ENCODE measurements at places on chromosomes 2 and 18.

GRCh38 chr18:4605212-4605611 lies 150.1 kb upstream of the DLGAP1 start:
- no peak for DNase-seq

DNA sequence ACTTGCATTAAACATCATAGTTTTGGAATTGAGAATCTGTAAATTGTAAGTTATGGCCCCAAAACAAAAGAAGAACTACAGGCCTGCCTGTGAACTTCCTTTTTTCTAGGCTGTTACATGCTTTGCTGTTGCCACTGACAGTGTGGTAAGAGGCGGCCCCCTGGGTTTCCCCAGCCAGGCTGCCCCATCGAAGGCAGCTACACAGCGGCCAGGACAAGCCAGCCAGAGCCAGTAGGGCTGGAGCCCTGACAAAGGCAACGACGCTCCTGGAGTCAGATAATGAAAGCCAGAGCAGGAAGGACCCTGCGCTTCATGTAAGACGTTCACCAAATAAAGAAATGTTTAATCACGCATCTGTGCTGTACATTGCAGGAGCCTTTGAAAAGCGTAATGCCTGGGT lies 55.0 kb downstream of the ANKRD44 start:
- peak; percentile 61 for DNase-seq

- DNase-seq: no peak
Observed at GRCh38 chr2:191569025-191569424, 108.9 kb upstream of the NABP1 start.

DNA sequence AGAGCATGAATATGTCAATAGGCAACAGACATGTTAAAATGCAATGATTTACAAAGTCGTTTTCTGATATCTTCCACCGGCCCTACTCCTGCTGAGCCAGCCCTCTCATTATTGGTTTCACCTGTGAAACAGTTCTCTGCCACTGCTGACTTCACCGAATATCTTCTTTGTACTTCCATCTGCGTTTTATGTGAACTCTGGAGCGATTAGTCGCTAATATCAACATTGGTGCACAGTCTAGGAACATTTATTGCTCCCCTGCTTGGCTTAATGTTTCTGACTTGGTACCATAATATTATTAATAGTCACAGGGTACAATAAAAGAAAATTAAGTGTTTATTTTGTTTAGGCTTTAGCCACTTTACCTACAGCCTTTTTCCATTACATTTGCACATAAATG lies 105.5 kb downstream of the NCKAP5 start:
- DNase-seq: no peak

GRCh38 chr2:69298261-69298660 lies 88.8 kb downstream of the GFPT1 start:
- no peak for DNase-seq

- DNase-seq: no peak
Observed at GRCh38 chr18:63140038-63140450, 179.5 kb downstream of the BCL2 start.

- no peak for DNase-seq
Observed at GRCh38 chr18:64539847-64540246, 391.0 kb upstream of the LINC00305 start.

GRCh38 chr2:8412082-8412481 lies 269.8 kb upstream of the ID2 start:
- DNase-seq: no peak

DNA sequence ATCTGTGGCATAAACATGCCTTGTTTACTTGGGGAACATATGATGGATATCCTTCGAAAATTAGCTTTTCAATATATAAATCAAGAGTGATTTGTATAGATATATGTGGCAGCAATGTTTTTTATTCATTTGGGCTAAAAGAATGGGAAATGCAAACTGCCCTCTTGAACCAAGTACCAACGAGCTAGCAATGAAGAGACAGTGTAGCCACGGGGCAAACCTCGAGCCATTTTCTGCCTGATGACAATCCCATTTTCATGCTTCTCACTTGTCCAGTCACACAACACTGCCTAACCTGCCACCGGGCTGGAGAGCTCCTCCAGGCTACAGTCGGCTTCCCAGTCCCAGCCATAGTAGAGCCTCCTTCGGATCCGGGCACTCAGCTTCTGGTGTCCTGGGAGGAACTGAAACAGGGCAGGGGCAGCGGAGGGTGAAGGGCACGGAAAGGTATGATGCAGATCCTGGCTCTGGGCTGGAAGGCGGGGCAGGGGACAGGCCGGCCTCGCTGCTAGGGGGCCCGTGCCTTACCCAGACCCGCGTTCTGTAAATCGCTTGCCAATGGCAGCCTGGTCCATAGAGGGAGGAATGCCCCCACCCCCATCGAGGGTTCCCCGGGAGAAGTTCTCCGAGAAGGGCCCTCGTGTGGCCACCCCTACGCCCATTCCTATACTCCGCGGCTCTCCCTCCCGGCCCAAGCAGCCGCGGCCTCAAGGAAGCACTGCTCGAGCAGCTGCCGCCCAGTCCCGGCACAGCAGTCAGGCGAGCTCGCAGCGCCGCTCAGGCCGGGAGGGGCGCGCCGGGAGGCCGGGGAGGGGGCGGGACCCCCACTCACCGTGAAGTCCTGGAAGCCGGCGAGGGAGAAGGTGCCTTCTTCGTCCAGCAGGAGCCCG lies 552 bp downstream of the CNPPD1 start:
- DNase-seq: peak; percentile 60

DNA sequence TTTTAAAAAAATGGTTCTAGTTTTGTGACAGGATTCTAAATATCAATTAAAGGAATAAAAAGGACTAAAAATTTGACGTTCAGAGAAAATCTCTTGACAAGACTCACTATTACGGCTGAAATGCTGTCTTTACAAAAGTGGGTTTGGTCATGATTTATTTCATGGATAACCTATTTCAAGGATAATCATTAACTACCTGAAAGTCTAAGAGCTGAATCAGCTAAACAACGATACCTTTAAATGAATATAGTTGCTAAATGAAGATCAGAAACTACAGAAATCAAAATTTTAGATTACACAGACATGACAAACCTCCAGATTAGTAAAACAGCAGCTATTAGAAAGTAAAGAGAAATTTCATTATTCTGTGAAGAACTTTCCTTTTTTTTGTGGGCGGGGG lies 35.7 kb downstream of the RTTN start:
- no peak for DNase-seq

GRCh38 chr18:53380063-53380639 lies 844.3 kb downstream of the MBD2 start:
- DNase-seq: peak; percentile 64

- DNase-seq: no peak
Observed at GRCh38 chr2:64957109-64957903, 31.9 kb upstream of the SLC1A4 start.

GRCh38 chr18:31030574-31031278 lies 11.8 kb downstream of the DSC3 start:
- DNase-seq: no peak

DNA sequence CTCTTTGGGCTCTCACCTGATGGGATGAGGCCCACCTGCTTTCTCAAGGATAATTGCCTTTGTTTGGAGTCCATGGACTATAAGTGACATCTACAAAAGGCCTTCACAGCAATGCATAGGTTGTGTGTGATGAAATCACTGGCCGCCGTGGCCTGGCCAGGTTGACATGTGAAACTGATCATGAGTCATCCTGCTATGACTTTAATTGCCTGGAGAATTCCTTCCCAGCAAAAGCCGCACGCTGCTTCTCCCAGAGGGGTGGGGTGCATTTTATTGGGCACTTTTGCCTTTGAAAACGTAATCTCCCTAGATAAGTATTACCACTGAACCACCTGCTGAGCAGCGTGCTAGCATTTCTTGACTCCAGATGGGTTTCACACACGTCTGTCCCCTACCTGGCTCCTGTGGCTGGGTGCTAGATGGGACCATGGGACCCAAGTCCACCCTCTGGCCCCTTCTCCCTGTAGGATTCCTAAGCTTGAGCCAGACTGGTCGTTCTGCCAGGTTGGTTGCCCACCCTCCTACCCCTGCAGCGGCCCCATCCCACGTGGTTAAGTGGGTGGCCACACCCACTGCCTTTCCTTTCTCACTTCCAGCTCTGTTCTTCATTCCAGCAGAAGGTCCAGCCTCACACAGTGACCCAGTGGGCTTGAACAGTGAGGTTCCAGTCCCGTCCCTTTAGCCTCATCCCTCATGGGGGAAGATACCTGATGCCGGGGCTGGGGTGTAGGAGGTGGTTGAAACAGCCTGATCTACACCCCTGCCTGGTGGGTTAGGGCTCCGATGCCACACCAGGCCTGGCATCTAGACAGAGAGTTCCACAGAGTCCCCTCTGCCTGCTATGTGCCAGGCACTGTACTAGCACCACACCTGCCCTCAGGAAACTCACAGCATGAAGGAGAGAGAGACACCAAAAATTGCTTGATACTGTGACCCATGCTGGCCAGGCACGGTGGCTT lies 89.6 kb downstream of the GBX2 start:
- no peak for DNase-seq

- no peak for DNase-seq
Observed at GRCh38 chr18:7830468-7830867, 263.4 kb downstream of the PTPRM start.

DNA sequence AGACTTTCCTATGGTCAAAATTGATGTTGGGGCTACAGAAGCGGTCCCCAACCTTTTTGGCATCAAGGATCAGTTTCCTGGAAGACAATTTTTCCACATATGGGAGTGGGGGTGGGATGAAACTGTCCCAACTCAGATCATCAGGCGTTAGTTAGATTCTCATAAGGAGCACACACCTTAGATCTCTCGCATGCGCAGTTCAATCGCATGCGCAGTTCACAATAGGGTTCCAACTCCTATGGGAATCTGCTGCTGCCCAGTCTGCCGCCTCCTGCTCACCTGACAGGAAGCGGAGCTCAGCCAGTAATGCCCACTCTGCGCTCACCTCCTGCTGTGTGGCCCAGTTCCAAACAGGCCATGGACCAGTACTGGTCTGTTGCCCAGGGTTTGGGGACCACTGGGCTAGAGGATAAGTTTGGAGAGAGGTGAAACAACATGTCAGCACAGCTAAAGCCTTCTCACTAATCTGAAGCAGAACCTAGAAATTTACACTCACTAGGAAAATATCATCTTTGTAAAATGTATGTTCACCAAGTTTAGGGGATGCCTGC lies 410.8 kb upstream of the ZNF804A start:
- no peak for DNase-seq

DNA sequence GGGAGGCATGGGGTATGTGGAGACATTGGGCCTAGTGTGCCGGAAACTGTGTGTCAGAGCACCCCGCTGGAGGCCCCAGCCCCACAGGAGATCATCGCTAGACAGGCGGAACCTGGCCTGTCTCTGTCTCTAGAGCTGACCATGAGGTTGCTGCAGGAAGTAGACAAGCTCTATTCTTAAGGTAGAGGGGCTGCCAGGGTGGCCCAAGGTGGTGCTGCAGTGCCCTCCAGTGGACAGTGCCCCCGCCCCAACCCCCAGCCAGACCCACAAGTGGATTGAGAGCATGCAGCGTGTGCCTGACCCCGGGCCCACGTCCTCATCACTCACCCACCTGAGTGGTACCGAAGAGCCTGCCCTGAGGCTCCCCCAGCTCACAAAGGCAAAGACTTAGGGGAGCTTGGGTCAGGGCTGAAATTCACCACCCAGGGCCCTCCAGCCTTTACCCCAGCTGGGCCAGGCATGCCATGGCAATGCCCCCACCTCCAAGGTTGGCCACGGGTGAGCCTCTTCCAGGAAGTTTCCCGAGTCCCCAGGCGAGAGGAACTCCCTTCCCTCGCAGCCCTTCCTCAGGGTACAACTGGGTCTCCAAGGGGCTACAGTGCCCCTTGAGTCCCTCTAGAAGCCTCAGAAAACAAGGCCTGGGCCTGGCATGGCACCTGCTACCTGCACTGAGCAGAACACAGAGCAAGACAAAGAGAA lies 155.0 kb downstream of the TTC32 start:
- no peak for DNase-seq

DNA sequence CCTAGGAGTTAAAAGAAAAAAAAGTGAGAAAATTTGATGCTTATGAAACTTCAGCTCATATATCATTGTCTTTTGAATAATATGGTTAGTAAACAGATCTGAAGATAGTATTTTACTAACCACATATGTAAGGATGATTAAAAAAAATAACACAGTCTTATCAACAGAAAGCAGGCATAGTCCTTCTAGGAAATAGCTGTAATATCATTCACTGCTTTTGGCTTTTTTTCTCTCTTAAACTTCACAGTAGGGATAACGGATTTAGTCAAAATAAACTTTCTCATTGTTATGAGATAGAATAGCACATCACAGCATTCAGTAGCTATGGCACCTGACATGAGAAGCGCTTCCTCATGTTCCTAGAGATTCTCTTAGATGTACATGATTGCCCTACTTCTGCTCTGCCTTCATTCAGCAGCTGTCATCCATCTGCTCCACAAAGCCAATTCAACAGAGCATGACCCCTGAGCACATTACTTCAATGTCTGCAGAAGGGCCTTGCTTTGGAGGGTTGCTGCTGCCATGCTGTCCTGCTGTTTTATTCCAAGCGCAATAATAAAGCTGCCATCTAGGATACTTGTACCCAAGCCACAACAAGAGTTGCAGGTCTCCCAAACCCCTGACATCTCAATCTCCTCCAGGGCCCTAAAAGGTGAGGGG lies 67.0 kb downstream of the TTC21B start:
- DNase-seq: no peak

GRCh38 chr2:232203166-232203891 lies 175.2 kb upstream of the ALPP start:
- no peak for DNase-seq

- no peak for DNase-seq
Observed at GRCh38 chr2:215277944-215278343, 33.9 kb upstream of the ATIC start.
